ENCODE measurements at places on chromosomes 2 and 18.
A peak's percentile ranks its signal among the peaks of the same experiment; 100 is the strongest.

GRCh38 chr18:27400001-27400400 lies 214.9 kb upstream of the CHST9 start:
- DNase-seq, result no peak

- DNase-seq, result no peak
Observed at GRCh38 chr2:138707392-138708074, 72.7 kb downstream of the NXPH2 start.

- DNase-seq, result no peak
Observed at GRCh38 chr18:61950371-61950770, 57.6 kb upstream of the RNF152 start.

DNA sequence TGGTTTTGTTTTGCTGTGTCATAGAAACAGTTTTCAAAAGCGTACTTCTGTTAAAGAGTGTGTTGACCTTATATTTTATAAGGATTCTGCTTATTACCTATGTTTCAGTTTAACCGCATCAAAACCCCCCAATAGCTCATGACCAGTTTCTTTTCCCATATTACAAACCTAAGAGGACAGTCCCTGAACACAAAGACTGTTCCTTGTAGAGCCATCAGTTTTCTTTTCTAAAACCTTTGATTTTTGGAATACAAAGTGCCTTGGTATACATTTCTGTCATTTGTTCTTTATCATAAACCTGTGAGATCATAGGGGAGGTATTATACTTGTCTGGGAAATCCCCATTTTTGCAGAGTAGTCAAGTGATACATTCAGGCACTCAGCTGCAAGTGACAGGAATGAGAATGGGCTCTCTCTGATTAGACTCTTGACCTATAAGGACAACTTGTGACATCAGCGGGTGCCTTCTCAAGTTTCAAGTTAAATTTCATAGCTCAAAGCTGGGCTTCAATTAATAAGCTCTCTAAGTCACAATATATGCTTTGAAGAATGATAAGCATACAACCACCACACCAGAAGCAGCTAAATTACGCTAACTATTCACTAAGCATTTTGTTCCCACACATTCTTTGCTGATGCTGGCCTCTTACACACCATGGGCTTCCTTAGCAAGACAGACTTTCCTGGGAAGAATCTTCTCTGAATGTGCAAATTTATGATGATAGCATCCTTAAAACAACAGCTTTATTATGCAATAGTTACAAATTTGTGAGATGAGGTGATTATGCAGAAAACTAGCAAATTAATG lies 97.5 kb upstream of the CD302 start:
- no peak for DNase-seq

- DNase-seq, result peak; percentile 13
Observed at GRCh38 chr2:23460228-23460627, 75.2 kb downstream of the KLHL29 start.

DNA sequence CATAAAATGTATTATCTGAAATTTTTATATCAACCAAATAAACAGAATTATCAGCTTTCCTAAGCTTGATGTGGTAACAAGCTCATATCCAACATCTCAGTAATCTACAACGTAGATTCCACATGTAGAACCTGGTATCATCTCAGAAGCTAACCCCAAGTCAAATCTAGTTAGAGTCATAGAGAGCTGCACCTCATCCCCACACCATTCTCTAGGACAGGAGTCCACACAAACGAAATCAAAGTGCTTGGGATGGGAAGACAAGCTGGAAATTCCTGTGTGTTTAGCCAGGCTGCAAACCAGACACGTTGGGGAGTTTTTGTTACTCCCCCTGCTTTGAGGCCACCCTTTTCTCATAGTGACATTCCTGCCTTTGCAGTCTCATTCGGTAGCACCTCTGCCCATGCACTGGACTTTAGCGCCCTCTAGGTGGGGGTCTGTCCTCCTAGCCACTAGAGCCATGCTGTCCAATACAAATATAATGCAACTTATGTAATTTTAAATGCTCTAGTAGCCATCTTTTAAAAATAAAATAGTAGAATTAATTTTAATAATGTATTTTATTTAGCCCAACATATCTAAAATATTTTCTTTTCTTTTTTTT lies 28.1 kb upstream of the SATB2 start:
- peak; percentile 35 for DNase-seq
